ENCODE measurements at places on chromosomes 16 and 17. TPM values are rescaled to one million over a fixed set of nuclear protein-coding genes. Genes with fewer than 3 reads are reported as not detected.

GRCh38 chr16:4021070-4021779, 95.0 kb downstream of the ADCY9 start:
- no peak for DNase-seq

- DNase-seq = no peak
These were observed 12.7 kb upstream of the NSMCE1 start for GRCh38 chr16:27281243-27281642.

The KRT24 gene
- total RNA-seq = not detected

GRCh38 chr16:17939122-17939536, 397.4 kb downstream of the NPIPA8 start:
- no peak for DNase-seq

- no peak for DNase-seq
These were observed 611.4 kb upstream of the CDH5 start for GRCh38 chr16:65754820-65755691.

GRCh38 chr16:19179546-19180490, 11.8 kb downstream of the SYT17 start:
- DNase-seq = peak; percentile 76

- no peak for DNase-seq
These were observed 34.3 kb downstream of the HEATR3 start for GRCh38 chr16:50099957-50100648.

The MARCHF10 gene
- 61.5 TPM for total RNA-seq

GRCh38 chr16:24906199-24906808, 60.5 kb downstream of the SLC5A11 start:
- DNase-seq = no peak

The OR4D1 gene
- 0.39 TPM for total RNA-seq

DNA sequence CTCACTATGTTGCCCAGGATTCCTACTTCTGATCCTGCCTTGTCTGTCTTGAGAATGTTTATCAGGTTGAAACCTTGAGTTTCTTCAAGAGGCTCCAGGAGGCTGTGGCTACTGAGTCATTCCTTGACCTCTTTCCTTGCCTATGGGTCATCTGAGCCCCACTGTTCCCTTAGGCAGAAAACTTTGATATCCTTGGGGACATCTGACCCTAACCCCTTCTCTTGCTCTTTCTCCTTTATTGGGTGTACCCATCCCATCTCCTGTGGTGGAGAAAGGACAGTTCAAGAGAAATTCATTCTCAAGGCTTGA, 12.5 kb downstream of the ARL4D start:
- no peak for DNase-seq

The ETV4 gene
- 2.2 TPM for total RNA-seq

DNA sequence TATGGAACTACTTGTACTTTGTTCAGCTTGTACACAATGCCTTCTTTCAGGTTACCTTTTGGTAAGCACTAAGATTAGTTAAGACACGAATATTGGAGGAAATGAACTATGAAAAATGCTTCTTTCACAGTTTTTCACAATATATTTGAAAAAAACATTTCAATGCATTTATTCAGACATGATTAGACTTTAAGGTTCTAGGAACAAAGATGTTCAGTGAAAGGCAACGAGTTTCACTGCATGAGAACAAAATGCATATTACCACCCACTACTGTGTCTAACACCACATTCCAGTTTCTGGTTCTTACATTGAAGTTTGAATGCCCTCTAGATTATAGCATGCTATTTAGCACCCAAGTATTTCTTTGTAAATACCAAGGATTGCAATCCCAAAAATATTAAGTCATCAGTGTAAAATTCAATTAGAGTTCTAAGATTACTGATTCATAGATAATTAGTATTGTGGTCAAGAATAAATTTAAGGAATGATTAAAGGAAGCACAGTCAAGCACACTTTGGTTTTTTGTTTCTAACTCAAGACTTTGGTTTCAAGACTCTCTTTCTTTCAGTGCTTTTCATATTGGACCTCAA, 261.7 kb downstream of the CEP112 start:
- no peak for DNase-seq

DNA sequence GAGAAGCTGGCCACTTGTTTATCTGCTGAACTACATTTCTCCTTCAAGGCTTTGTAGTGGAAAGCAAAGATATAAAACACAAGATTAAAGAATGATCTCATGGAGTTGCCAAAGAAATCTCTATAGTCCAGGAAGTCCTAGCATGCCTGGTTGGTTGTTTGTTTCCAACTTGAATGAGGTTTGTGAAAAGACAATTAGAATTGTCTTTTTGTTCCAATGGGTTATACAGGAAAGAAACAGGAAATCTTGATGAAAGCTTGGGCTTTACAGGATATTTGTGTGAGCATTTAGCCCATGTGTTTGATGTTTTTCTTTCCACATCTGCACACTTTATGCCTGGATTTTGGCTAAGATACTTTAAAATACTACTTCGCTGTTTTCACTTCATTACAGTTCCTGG, 273.4 kb downstream of the CEP112 start:
- no peak for DNase-seq

- no peak for DNase-seq
These were observed 3.5 kb downstream of the CFDP1 start for GRCh38 chr16:75429621-75430403.

The FBXW10B gene
- 15.9 TPM for total RNA-seq

GRCh38 chr17:41657176-41657754, 31.4 kb upstream of the EIF1 start:
- no peak for DNase-seq

GRCh38 chr17:42803074-42803883, 4.6 kb downstream of the CNTD1 start:
- no peak for DNase-seq

DNA sequence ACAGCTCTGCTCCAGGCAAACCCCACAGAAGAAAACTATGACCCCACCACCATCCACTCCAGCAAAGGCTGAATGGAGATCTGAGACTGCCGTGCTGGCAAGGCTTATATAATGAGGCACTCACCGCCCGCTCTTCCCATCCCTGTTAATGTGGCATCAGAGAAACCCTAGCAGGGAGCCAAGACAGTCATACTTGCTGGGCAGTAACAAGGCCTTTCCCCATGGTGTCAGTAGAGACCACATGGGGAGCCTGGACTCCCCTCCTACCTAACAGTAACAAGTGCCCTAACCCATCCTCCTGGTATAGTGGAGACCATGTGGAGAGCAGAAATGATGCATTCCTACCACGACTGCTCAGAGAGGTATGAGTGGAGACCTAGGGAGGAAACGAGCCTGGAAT, 235.2 kb downstream of the C16orf78 start:
- peak; percentile 44 for DNase-seq

DNA sequence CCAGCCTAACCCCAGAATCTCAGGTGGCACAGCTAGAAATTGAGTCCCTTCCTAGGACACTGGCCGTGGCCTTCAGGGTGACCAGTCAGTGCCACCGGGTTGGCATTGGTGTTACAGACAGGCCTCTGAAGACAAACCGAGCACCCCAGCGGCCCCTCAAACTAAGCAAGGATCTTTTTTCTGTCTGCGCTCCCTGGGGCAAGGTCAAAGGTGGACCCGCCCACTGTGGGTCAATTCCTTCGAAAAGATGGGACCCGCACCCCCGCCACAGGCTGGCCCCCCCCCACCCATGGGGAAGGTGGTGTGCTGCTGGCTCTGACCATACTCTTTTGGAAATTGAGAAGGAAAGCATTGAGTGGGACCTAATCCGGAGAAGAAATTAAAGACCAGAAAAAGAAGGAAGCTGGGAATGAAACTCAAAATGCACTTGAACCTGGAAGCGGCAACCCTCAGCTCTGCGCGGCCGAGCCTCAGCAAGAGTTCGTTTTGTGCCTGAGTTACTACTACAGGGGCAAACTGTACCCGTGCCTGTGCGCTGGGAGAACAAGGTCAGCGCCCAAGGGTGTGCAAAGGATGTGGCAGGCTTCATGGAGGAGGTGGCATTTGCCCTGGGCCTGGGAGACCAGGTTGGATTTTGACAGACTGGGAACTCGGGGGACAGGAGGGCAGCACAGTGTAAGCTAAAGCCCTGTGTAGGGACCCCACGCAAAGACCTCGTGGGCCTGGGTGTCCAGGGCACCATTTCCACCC, 20.4 kb downstream of the TMC6 start:
- DNase-seq = no peak

DNA sequence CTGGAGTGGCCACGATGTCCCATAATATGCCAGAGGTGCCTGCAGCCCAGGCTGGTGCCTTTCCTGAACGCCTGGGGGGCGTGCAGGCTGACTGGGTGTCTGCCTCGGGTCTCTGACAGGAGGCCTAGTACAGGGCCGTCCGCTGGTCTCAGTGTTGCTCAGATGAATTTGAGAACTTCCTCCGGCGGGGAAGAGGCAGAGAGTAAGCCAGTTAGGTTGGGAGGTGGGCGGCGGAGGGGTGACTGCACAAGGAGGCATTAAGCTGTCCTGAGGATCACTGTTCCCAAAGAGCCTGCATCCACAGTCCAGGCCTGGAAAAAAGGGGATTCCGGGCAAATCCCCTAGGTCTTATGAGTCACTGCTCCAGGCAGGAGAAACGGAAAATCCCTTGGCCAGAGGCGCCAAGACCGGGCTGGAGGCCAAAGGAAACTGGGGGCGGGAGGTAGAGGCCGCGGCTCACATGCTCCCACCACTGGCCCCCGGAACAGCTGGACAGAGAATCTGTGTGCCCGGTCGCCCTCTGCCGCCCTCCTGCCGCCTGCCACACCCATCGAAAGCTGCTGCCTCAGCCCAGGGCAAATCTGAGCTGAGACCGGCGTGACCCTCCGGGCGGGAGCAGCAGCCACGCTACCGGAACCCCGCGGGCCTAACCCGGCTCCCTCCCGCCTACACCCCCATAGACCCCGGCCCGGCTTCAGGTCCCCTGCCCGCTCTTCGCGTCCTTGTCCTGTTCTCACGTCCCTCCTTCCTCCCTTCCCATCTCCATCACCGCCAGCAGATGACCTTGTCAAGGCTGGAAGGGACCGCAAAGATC, 1.2 kb downstream of the TRIM47 start:
- DNase-seq = peak; percentile 94

The METRNL gene
- 86.1 TPM for total RNA-seq

GRCh38 chr16:12147681-12148080, 171.1 kb downstream of the SNX29 start:
- DNase-seq = no peak

GRCh38 chr17:31558748-31559583, 167.5 kb downstream of the RAB11FIP4 start:
- DNase-seq = peak; percentile 70

DNA sequence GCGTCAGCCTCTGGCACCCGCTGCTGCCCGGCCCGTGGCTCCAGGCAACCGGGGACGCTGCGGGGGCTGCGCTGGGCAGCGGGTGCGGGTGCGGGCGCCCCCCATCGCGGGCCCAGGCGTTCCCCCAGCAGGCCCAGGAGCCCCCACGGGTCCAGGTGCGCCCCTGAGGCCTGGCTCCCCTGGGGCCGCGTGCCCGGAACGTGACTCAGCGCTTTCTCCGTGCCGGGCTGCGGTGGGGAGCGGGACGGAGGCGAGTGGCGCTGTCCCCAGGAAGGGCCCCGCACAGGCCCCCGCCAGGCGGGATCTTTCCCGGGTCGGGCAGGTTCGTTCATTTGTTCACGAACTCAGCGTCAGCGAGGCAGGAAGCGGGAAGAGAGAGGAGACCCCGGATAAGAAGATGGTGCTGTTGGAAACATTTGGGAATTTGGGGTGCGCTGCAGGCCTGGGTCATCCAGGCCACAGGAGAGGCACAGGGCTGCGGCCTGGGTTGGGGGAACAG, 18.4 kb upstream of the EXOC7 start:
- peak; percentile 43 for DNase-seq

DNA sequence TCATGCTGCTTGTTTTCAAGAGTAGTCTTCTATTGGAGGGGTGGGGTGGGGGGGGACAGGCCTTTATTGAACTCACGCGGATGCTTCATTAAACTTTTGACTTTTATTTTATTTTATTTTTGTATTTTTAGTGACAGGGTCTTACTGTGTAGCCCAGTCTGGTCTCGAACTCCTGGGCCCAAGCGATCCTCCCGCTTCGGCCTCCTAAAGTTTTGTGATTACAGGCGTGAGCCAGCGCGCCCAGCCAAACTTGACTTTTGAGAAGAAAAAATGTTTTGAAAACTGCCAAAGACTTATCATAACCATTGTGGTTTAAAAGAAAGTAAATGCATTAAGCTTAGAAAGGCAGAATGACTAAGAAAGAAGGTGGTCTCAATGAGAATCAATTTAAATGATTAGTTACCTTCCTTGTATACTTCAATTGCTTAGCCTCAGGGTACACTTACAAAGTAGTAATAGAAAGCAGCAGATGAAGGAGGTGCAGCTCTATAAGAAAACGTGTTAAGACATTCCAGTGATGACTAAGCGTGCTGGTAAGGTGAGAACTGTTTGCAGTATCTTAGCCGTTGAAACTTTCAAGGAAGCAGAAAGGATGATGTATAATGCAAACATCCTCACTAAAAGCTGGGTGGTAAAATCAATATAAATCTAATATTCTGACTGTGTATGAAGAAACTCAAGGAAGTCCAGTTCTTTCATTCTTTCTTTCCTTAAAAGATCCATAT, 1.2 kb downstream of the AP2B1 start:
- DNase-seq = no peak

The SEPTIN1 gene
- total RNA-seq = 2.4 TPM

DNA sequence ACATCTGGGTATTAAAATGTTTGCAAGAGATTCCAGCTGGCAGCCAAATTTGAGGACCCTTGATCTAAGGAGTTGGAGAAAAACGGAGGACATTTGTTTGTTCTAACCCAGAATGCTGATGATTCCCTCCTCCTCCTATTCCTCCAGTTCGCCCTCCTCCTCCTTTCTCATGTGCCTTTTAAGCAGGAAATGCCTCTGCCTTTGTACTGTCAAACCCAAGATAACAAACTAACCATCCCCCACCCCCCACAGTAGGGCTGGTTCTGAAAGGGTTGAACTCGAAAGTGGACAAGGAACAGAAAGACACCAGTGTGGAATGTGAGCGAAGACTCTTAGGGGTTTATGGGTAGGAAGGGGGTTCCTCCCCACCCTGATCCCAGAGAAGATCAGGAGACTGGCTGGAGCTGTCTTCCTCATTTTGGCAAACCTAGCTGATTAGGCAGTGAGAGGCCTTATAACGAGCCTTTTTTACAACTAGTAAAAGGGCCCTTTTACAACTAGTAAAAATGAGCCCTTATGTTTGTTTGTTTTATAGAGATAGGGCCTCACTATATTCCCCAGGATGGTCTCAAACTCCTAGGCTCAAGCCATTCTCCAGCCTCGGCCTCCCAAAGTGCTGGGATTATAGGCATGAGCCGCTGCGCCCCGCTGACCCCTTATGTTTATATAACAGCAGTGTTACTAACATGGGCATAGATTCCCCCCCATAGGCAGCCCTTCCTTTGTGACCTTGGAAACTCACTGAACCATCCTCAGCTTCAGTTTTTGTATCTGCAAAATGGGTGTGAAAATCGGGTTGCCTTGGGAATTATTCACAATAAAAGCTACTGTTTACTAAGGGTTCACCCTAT, 975 bp downstream of the CHD9 start:
- peak; percentile 36 for DNase-seq

GRCh38 chr17:491086-492021, 138.7 kb upstream of the RPH3AL start:
- DNase-seq = peak; percentile 38

The SEZ6L2 gene
- total RNA-seq = 57.5 TPM

The TSEN54 gene
- total RNA-seq = 45.7 TPM

The TEX19 gene
- total RNA-seq = 37.8 TPM

Measured in testis (tissue), 5 donors.